Stimulated activated CD4-positive, alpha-beta T cell treated with anti-CD3 and anti-CD28 coated beads, Interleukin-2, amount 100 ng/mL, for 48 hours (primary cell): ENCODE measurements at places on chromosomes 1 and 21.

DNA sequence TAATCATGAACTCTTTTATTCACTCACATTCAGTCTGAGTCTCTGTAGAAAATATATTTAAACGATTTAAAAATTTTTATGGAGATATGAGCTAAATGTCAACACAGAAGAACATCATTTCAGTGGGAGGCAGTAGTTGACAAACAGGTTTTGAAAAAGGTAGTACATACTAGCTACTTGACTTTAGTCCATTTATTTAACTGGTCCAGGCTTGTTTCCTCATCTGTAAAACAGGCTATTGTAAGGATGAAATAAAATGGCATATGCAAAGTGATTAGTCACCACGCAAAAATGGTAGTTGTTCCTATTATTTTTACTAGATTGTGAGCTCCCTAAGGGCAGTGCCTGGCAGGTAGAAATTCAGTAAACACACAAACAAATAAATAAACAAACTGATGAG lies 75.2 kb downstream of the NTPCR start:
- DNase-seq: no peak

DNA sequence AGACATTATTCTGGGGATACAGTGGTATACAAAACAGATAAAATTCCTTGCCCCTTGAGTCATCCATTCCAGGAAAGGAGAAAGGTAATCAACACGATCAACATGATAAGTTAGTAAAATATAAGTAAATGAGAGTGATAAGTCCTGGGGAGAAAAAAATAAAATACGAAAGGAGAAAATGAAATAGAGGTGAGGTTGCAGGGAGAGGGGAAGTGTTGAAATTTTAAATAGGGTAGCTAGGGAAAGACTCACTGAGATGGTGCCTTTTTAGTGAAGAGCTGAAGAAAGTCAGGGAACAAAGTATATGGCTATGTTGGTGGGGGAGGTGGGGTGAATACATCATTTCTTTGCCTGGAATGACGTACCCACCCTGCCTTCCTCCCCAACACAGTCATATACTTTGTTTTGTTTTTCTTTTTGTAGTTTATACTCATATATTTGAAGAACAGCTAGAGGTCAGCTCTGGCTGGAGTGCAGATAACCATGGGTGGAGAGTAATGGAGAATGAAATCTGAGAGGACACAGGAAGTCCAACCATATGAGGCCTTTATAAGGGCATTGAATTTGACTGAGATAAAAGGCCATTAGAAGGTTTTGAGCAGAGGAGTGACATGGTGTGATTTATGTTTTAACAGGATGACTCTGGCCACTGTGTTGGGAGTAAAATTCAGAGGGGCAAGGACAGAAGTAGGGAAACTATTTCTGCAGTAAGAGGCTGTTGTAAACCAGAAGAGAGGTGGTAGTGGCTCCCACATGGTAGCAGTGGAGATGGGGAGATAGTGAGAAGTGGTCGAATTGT lies 54.8 kb downstream of the OSBPL9 start:
- no peak for DNase-seq

- no peak for DNase-seq
Observed at GRCh38 chr1:239448911-239449310, 62.5 kb downstream of the CHRM3 start.

DNA sequence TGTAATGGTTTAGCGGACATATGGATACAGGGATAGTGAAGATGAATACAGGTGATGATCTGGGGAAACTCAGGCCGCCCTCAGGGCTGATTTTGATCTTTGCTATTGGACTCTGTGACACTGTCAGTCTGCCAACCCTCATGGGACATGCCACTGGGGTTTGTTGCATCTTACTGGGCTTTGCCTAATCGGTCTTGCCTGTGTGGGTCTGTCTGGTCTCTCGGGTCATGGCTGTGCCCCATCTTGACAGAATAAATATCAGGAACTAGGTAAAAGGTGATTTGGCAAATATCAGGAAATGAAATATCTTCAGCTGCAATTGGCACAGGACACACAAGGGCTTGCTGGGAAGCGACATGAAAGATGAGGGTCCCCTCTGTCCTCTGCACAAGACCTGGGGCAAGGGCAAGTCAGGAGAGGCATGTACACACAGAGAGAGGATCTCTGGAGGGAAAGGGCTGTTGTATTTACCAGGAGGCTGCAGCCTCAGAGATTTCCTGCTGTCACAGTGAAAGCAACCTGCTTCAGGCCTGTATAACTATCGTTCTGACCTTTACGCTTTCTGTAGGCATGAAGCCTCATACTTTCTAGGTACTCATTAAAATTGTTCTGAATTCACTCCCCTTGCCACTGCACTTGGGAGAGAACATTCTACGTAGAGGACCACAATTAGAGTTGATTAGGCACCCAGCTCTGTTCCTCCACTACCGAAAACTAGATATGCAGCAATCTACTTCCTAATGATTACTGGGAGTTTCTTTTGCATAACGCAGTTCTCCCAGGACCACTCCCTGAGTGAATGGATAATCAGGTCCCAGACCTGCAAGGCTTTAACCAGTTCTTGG lies 52.0 kb upstream of the GADD45A start:
- no peak for DNase-seq

DNA sequence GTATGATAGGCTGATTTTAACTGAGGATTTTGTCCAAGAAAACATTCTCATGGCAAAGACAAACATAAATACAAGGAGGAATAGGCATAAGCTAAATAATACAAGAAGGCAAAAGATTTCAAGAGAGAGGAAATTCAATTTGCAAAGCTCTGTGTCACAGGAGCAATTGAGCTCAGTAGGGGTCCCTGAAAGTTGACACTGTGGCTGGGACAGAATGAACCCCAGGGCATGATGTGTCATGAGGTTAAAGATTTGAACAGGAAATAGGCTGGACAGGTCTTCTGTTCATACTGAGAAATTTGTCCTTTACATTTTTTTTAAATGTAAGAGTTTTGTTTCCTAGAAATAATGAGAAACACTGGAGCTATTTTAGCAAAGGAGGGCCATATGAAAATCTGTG lies 555.4 kb upstream of the NEGR1 start:
- no peak for DNase-seq

DNA sequence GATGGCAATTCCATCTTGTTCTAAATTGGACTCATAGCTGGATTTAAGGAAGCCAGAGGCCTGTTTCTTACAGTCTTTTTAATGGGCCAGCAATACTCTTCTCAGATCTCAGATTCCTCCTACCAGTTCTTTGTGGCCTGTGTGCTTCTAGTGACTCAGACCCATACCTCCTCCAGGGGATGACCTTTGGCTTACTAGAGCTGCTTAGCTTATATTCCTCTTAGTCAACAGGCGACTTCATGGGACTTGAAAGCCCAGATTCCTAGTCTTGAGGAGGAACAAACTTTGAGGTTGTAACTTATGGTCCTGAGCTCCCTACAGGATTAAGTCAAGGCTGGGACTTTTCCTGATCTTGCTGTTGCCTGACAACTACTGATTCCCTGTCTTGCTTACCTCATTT lies 12.4 kb upstream of the PAPPA2 start:
- DNase-seq: no peak

GRCh38 chr21:46559291-46559983 lies 45.4 kb downstream of the S100B start:
- peak; percentile 65 for DNase-seq

DNA sequence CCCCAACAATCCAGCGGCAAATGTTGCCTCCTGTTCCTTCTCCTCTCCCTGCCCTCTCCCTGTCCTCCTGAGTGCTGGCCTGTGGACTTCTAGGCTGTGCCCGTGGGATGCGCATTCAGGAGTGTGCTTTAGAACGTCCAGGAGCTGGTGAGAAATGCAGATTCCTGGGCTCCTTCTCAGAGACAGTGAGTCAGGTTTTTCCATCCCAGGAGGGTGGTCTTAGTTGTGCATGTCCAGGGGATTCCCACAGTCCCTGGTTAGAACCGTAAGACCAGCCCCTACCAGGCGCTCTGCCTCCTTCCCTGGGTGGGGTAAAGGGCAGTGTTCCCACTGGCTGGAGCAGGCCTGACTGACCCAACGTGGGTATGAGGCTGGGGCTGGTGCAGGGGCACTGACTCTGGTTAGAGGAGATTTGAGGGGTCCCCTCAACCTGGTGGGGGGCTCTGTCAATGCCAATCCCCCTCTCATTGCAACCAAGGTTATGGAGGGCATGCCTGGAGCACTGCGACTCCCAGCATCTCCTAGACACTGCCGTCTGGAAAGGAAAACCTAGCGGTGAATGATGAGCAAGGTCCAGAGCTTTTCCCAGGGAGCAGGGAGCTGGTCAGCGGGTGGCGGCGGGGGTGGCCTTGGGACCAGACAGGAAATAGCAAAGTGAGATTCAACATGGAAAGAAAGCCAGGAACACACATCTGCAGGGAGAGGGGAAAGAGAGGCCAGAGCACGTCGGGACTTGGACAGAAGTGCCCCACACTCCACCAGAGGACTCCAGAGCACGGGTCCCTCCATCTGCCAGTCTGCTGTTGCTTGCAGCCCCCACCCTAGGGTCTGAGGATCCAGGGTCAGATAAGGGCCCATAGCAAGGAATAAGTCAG lies 38.5 kb downstream of the HSPG2 start:
- no peak for DNase-seq

- DNase-seq: no peak
Observed at GRCh38 chr21:44084496-44085241, 22.5 kb upstream of the PWP2 start.

DNA sequence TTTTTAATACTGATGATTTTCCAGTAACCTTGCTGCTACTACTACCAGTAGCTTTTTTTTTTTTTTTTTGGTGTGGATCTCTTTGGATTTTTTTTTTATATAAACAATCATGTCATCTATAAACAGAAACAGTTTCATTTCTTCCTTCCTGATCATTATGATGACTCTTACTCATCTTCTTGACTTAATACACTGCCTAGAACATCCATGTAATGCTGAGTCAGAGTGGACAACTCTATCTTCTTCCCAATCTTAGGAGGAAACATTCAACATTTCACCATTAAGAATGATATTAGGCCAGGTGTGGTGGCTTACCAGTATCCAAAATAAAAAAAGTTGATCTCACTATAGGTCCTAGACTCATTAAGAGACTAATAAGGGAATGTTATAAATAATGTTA lies 69.1 kb downstream of the RUSC1 start:
- DNase-seq: no peak

DNA sequence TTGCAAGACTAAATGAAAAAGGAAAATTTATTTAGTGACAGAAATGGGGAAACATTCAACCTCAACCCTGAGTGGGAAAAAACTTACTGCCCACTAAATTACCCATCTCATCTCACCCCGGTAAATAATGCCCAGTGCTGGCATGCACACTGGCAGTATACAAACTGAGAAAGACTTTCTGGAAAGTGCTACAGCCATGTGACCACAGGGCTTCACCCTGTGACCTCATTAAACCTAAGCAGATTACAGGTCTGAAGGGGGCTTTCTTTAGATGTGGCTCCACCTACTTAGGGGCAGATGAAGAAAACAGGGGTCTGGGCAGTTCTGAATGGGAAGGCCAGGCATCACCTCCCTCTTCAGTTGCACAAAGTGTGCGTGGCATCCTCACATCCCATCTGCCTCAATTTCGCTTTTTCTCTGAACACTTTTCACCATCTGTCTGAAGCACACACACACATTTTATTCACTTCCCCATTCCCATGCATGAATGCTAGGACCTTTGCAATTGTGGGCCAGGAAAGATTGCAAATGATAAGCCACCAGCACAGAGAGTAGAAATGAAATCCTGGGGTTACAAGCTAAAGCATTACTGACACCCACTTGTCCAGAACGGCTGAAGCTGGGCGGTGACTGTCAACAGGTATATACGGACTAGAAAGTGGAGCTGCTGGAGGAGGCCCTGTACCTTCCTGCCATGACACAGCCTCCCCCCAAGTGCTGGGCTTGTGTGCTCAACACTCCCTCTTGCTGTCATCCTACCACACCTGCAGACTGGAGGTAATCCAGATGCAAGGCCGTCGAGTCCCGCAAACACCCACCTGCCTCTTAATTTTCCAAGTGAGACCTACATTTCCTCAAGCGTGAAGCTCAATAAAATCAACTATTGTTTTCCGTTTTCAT lies 2.7 kb downstream of the NADK start:
- DNase-seq: no peak

DNA sequence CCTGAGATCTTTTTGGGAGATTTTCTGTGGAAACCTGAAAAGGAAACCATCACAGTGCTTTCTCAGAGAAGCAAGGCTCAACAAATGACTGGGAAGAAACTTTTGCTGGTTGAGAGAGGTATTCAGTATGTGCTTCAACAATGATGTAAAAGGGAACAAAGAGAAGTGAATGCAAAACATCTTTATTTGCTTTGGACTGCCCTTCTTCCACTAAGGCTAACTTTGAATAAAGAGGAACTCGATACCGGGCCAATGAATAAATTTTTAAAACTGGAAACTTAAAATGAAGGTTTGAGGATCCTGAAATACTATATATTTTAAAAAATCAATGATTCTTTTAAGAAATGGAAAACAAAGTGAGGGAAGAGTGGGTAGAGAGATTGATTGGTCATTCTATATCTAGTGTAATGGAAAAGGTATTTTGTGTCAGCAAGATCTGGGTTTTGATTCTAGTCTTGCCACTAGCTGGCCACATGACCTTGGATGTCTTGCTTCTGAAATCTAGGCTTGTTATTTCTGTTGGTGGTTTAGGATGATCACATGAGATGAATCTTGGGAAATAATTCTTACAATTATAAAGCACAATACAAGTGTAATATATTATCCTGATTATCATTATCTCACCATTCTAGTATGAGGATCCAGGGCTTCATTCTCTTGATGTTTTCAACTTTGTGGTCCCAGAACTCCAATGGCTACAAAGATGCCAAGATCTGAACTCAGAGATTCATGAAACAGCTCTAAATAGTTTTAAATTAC lies 34.6 kb upstream of the APOBEC4 start:
- DNase-seq: no peak

DNA sequence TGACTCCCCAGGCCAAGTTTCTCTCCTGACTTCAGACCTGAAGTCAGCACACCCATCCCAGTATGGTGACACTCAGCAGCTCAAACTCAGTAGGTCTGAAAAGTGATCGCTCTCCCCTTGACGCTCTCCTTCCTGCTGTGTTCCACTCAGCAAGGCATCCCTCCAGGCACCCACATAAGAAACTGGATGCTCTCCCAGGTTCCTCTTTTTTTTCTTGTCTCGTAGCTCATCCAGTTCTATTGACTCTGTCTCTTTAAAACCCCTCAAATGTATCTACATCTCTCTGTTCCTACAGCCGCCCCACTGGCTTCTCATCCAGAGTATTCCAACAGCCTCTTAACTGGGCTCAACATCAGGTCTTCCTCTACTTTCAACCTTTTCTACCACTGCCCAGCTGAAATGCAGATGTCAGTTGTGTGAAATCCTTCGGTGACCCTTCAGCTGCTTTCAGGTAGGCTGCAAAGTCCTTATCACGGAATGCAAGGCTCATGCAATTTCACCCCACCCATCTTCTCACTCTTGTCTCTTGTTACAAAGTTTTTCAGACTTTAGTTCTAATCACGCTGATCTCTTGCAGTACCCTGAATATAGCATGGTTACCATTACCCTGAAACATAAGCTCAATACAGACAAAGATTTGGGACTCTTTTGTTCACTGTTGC lies 286.2 kb upstream of the POU3F1 start:
- DNase-seq: no peak

DNA sequence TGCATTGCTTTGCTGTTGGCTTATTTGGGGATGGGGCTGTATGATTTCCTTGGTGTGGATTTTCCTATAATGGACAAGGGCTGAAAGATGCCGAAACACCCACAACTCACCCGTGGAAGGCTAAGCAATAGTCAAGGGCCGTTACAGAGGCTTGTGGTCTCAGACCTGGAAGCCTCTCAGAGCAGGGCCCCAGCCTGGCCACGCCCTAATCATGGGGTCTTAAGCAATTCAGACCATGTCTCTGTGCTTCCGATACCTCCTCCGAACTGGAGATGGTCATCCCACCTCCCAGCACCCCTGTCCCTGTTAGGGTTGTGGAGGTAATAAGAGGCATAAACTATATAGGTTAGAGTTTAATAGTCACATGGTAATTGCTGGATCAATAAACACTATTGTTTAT lies 3.4 kb downstream of the ABCG1 start:
- no peak for DNase-seq
